ENCODE measurements at places on chromosomes 4 and X.

- no peak for ATAC-seq
Observed at GRCh38 chr4:17544205-17544604, 29.2 kb downstream of the CLRN2 start.

GRCh38 chr4:24274381-24274941 is 309.9 kb downstream of the DHX15 start:
- ATAC-seq, result no peak

GRCh38 chr4:123583043-123583442 is 186.4 kb downstream of the SPRY1 start:
- ATAC-seq, result no peak

GRCh38 chr4:6226506-6226905 is 26.2 kb upstream of the JAKMIP1 start:
- no peak for ATAC-seq

GRCh38 chr4:83255584-83255983 is 29.0 kb downstream of the COQ2 start:
- no peak for ATAC-seq

- peak; percentile 82 for ATAC-seq
Observed at GRCh38 chr4:140893939-140894338, 137.8 kb upstream of the TBC1D9 start.

GRCh38 chr4:168200685-168201084 is 108.3 kb downstream of the ANXA10 start:
- ATAC-seq, result no peak

- ATAC-seq, result no peak
Observed at GRCh38 chrX:110268886-110269285, 49.0 kb downstream of the AMMECR1 start.

- no peak for ATAC-seq
Observed at GRCh38 chr4:168380290-168380689, 61.7 kb upstream of the DDX60 start.

GRCh38 chr4:158203436-158203835 is 6.8 kb upstream of the TMEM144 start:
- ATAC-seq, result no peak

DNA sequence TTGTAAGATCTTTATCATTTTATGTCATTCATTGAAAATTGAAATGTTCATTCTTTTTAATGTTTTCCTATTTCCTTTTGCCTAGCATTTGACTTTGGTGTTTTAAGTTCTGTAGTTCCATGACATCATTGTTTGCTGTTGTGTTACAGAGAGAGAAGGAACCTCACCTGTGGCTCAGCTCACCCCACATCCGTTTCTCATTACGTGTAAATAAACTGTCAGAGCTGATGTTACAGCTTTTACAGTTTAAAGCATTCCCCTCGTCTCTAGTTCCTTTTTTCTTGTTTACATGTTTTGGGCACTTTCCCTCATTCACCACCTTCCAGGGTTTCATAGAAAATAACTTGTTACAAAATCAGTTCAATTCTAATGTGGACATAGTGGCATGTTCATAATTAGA is 137.2 kb downstream of the FNIP2 start:
- ATAC-seq, result no peak

DNA sequence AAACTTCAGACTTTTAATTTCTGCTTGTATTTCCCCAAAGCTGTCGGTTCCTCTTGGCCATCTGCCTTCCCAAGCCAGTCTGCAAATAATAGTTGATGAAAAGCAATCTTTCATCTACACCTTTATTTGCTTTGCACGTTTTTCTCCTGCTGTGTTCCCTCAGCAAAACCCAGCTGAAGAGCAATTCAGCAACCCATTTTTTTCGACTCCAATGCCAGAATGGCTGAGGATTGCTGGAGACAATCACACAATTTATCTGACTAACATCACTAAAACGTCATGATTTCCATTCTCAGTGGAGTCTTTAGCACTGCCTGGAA is 94.3 kb downstream of the GPRIN3 start:
- ATAC-seq, result no peak

DNA sequence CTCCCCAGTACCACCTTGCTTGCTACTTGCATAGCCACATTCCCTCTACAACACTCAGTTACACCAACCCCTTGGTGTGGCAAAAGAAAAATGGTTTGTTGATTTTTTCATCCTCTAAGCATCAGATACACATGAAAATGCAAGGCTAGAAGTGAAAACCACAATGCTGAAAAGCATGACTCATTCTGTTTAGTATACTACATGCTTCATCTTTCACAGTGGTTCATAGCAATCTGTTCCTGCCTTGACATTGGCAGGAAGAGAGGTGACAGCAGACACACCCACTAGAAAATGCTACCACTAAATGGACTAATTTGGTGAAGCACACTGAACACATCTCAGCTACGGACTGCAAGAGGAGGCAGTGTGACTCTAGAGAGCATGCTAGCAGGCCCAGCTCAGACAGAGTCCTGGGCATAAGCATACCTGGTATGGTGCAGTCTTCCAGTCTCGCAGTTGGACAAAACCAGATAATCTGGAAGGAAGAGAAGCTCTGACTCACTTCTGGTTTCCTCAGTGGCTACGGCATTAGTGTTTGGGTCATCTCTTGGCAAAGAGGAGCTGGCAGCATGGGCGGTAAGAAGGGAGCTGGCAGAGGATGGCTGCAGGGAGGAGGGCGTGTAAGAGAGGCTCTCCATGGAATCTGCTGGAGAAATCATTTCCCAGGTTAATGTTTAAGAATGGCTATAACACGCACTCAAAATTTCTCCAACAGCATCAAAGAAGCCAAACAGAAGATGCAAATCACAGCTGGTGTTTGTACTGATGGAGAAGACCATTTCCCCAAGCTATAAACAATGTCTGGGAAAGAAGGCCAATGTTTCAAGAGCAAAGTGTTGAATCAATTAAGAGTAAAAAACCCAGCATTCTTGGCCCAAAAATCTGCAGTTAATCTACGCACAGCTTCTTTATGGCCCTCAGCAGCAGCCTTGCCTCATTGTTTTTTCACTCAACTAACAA is 37.8 kb downstream of the GAB3 start:
- peak; percentile 83 for ATAC-seq

GRCh38 chr4:153988492-153989363 is 199.8 kb upstream of the SFRP2 start:
- ATAC-seq, result no peak

DNA sequence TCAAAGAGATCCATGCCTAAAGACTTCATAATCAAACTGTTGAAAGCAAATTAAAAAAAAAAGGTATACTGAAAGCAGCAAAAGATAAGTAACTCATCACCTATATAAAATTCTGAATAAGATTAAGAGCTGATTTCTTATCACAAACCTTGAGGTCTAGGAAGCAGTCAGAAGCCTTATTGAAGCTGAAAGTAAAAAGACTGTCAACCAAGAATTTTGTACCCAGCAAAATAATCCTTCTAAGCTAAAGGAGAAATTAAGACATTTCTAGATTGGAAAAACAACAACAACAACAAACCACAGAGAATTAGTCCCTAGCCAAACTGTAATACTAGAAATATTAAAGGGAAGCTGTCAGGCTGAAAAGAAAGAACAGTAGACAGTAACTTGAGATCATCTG is 622.9 kb downstream of the PCDH7 start:
- no peak for ATAC-seq

All from SK-N-SH treated with all-trans-retinoic acid at 6 μM for 48 hours (cell line).